ENCODE measurements at places on chromosomes 16 and 17.

- no peak for DNase-seq
Observed at GRCh38 chr16:29148131-29148691, 163.4 kb downstream of the LAT start.

DNA sequence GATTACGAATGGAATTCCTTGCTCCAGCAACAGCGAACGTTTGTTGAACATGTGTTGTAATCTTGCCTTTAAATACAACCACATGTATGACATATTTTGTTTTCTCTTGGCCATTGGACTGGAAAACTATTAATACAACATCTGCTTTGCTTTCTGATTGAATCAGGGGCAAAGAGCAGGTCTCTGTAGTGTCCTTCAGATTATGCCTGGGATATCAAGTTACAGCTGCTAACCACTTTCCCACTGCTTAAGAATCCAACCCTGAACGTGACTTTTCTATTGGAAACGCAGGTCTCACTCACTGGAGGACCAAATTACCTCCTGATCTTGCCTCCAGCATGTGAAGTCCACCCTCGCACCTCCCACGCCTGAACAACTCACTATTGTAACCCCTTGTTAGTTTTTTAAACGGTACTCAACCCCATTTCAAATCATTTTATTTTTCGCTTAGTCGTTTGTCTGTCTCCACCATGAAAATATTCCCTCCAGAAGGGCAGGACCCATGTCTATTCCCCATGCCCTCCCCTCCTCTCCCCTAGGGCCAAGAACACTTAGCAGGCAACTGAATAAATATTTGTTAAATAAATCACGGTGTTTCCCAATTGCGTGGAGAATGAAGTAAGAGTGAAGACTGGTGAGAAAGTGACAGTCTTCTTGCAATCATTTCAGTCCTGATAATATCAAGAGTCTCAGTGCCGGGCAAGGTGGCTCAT lies 57.4 kb upstream of the MRTFB start:
- peak; percentile 52 for DNase-seq

DNA sequence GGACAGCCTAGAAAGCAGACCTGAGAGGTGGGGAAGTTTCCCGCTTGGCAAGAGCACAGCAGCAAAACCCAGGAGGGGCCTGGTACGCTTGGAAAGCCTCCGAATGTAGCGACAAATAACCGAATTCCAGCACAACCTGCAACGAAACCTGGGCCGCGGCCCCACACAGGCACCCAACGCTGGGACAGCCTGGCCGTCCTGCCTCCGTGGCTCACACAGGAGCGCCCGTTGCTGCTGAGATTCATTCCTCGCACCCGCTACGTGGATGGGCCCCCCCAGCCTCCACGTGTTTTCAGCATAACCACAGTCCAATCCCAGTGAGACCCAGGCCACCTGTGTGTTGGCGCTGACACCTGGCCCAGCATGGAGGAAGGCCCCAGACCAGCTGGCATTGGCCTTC lies 42.9 kb downstream of the LMF1 start:
- no peak for DNase-seq

GRCh38 chr17:59333836-59334235 lies 2.4 kb downstream of the YPEL2 start:
- DNase-seq = no peak

DNA sequence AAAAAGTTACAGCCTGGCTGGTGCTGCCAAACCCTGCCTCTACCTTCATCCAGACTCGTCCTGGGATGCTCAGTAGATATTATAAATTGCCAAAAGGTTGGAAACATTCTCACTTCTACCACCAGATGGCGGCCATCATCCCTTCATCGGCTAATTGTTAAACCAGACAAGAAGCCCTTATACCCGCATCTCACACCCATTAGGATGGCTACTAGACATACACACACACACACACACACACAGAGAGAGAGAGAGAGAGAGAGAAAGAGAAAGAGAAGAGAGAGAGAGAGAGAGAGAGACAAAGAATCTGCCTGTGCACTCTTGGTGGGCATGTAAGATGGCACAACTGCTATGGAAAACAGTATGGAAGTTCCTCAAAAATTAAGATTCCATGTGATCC lies 15.0 kb upstream of the SCIMP start:
- DNase-seq = peak; percentile 58
